ENCODE measurements at places on chromosomes 2 and 18.

- DNase-seq, result peak; percentile 44
These were observed 153.4 kb downstream of the NDUFA10 start for GRCh38 chr2:239871481-239872435.

- DNase-seq, result no peak
These were observed 88.5 kb upstream of the HPCAL1 start for GRCh38 chr2:10214179-10214578.

DNA sequence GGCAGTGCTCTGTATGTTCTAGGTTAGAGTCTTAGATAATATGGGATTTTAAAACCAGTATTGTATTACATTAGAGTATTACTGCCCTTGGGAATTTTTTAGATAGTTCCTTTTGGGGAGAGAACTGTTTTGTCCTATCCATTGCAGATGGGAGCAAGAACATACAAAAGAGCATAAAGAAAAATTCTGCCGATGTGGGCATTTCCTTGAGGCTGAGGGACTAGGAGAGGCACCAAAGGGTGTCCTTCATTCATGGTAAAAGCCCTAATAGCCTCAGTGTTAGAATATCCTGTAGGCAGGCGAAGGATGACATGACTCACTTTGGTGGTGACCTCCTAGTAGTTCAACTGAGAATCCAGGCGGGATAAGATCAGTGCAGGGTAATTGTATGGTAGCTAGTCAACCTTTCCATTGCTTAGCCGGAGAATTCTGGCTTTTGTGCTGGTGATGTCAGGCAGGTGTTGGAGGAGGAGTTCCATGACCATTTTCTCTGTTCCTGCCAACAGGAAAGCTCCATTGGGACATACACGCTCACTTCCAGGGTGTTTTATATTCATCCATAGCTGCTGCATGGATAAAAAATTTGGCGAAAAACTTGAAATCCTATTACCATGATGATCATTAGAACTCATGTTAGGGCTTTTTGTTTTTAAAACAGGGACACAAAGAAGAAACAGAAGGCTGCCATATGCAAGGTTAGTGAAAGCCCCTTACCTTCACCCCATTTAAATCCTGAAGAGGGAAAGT is 28.1 kb downstream of the EPAS1 start:
- no peak for DNase-seq

DNA sequence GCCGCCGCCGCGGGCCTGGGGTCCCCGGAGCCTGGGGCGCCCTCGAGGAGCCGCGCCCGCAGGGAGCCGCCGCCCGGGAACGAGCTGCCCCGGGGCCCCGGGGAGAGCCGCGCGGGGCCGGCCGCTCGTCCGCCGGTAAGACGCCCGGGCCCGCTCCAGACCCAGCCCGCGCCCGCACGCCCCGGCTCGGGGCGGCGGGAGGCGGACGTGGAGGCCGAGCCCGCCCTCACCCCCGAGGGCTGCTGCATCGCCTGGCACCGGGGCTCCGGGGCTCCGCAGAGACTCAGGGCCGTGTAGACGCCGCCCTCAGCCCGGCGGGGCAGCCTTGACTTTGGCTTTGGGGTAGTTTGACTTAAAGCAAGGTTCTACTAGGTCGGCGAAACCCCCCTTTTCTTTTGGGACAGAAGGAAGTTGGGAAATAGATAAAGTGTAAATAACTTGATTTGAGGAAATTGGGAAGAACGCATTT is 335 bp downstream of the ERFE start:
- DNase-seq, result peak; percentile 74

GRCh38 chr2:173210270-173211196 is 134.9 kb downstream of the MAP3K20 start:
- no peak for DNase-seq

DNA sequence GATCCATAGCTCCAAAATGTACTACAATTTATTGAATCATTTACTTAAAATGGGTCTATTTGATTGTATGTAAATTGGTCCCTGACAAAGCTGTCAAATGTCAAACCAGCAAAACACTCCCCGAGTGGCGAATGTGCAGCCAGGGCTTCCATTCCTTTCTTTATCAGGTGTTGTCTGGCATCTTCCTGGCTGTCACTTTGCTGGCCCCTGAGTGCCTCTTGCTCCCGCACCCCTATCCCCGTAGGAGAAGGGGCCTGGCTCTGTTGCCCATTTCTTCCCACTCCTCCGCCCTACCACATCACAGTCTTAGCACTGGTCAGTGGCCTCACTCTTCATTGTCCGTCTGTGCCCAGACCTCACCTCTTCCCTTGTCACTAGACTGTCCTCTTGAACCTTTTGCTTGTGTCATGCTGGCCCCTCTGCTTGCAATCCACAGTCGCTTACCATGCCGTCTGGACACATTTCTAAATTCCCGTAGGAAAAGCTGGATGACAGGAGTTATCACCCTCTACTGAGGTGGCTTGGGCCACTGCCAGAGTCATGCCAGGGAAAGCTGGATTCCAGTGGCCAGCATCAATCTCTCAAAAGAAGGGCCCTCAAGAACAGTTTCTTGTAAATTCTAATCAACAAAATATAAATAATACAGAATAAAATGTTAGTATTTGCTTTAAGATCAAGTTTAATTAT is 15.4 kb downstream of the UBE2F start:
- peak; percentile 37 for DNase-seq

DNA sequence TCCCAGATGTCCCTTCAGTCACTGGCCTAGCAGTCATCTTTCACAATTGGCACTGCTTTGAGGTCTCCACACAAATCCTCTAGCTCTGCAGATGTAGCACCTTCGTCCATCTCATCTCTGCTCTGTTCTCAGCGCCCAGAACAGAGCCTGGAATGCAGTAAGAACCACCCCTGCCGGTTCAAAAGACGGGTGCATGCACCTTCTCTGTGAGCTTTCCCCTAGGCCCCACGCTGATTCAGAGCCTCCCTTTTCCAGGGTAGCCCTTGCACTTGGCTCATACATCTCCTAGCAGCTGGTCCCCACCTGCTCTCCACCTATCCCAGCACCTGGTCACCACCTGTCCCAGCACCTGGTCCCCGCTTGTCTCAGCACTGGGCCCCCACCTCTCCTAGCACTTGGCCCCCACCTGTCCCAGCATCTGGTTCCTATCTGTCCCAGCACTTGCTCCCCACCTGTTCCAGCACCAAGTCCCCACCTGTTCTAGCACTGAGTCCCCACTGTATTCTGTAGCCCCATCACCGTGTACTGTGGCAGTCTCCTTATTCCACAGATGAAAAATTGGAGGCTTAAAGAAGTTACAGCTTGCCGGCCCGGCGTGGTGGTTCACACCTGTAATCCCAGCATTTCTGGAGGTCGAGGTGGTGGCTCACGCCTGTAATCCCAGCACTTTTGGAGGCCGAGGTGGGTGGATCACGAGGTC is 4.7 kb upstream of the KCNF1 start:
- DNase-seq, result no peak

DNA sequence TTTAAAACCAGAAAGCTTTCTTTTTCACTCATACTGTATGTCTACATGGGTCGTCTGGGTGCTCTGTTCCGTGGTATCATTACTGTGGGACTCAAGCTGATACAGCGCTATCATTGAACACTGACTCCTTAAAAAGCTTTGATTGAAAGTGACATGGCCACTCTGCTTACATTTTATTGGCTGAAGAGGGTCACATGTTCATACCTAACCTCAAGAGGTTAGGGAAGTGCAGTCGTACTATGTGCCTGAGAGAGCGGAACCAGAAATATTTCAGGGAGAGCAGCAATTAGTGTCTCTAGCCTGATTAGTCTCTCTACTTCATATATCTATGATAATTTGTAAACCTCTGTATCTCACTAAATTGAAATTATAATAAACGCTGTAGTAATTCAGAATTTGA is 43.5 kb downstream of the PSMD14 start:
- no peak for DNase-seq

- no peak for DNase-seq
These were observed 41.4 kb upstream of the EHBP1 start for GRCh38 chr2:62663920-62664795.

GRCh38 chr2:125471963-125472362 is 1184.0 kb upstream of the GYPC start:
- no peak for DNase-seq

- DNase-seq, result no peak
These were observed 110.7 kb upstream of the TANK start for GRCh38 chr2:161049559-161049958.

GRCh38 chr2:70823249-70823648 is 2.9 kb upstream of the CLEC4F start:
- DNase-seq, result peak; percentile 49

DNA sequence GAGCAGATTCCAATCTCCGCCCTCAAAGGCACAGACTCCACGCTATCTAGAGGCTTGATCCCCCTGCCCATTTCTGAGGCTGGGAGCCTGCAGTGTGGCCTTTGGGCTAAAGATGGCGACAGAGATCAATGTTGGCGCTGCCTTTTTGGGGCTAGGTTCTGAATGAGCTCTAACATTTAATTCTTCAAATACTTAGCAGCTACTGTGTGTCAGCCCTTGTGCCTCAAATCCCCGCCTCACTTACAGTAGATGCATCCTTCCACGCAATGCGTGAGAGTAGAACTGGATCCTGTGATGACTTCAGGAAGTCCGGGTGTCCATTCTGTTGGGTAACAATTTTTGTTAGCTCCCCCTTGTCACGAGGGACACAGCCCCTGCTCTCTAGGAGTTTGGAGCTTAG is 12.4 kb downstream of the IL1F10 start:
- DNase-seq, result peak; percentile 83

DNA sequence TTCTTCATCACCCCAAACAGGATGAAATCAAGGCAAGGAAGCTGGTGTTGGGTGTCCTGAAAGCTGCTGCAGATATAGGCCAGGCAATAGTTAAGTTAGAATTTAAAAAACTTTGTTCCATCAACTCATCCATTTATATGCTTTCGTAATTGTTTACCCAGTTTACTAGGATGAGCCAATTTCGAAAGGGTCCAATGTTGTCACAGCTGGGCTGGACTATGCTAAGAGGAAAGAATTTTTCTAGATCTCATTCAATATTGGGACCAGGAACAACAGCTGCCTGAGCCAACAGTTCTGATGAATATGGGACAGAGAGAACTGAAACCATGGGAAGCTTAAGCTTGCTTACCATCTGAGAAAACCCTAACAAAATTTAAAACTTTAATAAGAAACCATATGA is 21.6 kb upstream of the SP3 start:
- no peak for DNase-seq

- DNase-seq, result no peak
These were observed 278.4 kb downstream of the TMX3 start for GRCh38 chr18:68436485-68436884.

- DNase-seq, result no peak
These were observed 39.2 kb upstream of the RASGRP3 start for GRCh38 chr2:33437297-33437696.

GRCh38 chr2:241910604-241911520 is 41.3 kb downstream of the RTP5 start:
- DNase-seq, result no peak

Data from activated CD8-positive, alpha-beta memory T cell treated with anti-CD3 and anti-CD28 coated beads for 24 hours (primary cell).